ENCODE measurements at places on chromosomes 4 and X.

- DNase-seq: no peak
Measured at GRCh38 chr4:10092481-10093270, 23.9 kb downstream of the WDR1 start.

DNA sequence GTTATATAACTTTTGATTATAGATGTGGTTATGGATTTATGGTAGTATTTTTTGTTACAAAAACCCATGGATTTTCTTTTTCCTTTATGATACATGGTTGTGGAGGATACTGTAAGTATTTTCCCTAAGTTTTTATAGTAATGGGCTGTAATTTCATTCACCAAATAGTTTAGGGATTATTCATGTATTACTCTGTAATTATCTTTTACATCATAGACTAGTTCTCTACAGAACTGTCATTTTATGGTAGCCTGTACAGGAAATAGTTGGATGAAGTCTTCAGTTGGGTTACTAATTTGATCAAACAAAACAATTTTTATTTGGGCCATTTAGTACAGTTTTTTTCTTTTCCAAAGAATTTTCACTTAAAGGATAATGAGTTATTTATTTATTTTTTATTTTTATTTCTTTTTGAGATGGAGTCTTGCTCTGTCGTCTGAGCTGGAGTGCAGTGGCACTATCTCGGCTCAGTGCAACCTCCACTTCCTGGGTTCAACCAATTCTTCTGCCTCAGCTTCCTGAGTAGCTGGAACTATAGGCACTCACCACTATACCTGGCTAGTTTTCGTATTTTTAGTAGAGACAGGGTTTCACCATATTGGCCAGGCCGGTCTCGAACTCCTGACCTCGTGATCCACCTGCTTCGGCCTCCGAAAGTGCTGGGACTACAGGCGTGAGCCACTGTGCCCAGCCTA is 42.1 kb downstream of the RBPJ start:
- DNase-seq: no peak

DNA sequence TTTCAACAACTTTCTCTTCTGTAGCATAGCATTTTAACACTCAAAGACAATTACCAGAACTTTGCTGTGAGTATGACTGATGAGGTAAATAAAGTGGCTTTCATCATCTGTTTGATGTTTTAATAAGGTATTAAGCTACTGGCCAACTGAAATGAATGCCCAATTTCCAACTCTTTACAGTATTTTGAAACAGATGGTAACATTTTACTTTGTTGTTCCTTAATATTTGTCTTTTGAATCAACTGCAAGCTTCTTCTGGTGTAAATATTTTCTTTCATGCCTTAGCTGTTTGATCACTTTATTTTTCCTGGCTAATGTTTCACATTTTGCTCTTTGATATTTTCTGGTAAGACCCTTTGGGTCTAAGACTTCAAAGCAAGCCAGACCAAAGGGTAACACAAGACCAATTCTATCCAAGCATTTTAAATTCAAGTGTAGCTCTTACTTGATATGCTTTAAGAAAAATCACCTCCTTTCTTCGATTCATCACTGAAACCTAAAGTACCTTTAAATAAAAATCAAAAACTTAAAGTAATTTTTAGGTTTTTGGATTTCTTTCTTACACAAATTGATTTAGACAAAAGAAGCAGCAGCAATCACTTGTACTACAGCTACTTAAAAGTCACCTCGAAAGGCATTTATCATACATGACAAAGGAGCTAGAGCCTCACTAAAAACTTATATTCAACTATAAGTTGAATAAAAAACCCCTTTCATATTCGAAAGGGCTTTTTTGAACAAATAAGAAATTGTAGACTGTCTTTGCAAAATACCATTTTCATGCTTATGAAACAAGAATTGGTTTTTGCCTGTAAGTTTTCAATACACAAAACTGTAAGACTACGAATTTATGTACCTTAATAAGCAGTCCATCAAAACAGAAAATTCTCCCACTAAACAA is 57.6 kb downstream of the TBCK start:
- no peak for DNase-seq

DNA sequence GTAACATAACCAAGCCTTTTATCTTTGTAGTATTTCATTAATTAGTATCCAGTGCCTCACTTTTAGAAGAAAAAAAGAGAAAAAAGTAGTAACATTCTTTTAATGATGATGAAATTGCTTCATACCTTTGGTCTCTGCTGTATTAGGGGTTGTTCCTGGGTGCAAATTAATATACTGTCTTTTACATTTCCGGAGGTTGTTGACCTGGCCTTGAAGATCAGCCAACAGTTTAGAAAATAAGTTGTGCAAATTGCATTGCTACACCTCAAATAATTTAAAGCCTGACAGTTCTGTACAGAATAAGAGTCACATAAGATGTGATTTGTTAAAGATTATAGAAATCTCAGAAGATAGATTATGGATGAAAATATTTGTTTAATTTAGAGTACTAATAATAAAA is 3.8 kb downstream of the NFKB1 start:
- DNase-seq: no peak

DNA sequence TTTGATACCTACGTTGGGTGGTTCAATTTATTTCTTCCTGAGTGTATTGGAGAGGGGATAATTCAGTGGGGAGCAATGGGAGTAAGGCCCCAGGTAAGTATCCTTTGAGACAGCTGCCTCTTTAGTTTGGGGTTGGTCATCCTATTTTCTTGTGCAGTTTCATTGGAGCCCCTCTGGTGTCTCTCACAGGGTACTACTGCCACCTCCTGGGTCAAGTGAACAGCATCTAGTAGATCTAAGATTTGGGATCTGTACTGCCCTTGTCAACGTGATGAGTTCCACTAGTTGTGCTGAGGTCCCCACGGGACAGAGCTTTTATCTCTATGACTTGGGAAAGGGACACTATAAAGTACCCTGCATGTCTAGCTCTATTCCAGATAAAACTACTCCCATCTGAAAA is 80.6 kb downstream of the PBDC1 start:
- no peak for DNase-seq

DNA sequence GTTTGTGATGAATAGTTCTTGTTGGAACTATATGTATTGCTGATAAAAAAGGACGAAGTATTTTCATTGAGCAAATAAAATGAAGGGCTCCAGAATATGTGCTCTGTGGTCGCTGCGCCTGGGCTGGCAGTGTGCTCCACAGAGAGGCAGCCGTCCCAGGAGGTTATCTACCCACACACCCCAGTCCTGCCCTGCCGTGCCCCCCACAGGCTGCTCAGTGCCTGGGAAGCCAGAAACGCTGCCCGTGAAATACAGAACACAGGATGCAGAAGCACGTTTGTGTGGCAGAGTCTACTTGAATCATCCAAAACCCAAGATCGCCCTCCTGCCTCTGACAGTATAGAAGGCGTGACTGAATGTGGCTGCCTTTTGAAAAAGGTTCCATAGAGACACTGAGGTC is 1.4 kb downstream of the CLDN22 start:
- DNase-seq: no peak

DNA sequence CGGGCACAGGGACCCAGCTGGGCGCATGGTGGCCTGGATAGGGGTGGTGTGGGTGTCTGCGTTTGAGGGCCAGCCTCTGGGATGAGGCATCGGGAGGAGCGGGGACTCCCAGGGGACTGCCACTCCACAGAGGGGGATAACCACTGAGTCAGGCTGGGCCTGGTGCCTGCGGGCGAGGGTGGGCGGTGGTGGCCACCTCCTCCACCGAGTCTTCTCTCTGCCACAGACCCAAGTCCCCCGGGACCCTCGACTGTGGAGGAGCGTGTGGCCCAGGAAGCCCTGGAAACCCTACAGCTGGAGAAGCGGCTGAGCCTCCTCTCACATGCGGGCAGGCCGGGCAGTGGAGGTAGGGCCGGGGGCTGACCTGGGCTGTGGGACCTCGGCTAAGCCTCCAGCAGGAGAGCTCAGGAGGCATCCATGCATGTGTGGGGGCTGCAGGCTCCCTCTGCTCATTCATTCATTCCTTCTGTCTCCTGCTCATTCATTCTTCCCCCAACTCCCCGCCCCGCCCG is 26.4 kb downstream of the DOK7 start:
- DNase-seq: no peak

- no peak for DNase-seq
Measured at GRCh38 chr4:186727977-186728519, 4.4 kb upstream of the FAT1 start.

GRCh38 chr4:37628977-37629609 is 57.1 kb downstream of the RELL1 start:
- no peak for DNase-seq

DNA sequence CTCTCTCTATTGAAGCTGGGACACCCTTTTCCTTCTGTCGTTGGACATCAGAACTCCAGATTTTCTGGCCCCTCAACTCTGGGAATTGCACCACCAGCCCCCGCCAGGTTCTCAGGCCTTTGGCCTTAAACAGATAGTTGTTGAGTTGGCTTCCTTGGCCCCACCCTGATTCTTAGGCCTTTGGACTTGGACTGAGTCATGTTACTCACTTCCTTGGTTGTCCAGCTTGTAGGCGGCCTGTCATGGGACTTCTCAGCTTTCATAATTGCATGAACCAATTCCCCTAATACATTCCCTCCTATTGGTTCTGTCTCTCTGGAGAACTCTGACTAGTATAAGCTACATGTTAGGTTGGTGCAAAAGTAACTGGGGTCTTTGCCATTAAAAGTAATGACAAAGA is 195.7 kb downstream of the GPAT3 start:
- DNase-seq: no peak

- no peak for DNase-seq
Measured at GRCh38 chr4:66575008-66575696, 904.9 kb upstream of the EPHA5 start.

- no peak for DNase-seq
Measured at GRCh38 chrX:17500145-17500579, 125.2 kb downstream of the NHS start.

DNA sequence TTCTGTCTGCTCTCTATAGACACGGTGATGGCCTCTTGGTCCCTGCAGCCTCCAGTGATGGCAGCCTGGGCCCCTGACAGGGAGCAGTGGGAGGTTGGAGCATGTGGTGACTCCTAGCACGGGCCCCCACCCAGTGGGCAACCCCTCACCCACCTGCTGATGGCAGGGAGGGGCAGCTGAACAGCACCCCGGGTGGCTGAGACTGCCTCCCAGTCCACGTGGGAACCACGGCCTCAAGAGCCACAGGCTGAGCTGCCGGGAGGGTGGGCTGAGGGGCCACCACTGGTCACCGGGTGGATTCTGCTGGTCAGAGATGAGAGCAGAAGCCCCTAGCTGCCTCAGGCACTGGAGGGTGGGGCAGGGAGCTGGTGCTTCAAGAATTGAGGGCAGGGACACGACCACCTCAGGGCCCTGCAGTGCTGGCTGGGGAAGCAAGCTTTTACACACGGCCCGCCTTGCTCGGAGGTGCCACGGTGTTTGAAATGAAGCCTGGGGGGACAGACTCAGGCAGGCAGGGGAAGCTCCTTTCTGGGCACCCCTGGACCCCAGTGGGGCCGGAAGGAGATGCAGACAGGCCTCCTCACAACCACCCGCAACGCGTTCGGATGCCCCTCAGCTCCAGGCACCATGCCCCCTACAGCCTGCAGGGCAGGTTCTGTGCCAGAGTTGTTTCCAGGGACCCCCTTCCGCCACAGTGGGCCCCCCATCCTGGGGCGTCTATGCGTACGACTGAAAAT is 6.3 kb upstream of the HAUS3 start:
- DNase-seq: no peak

GRCh38 chr4:186727169-186727976 is 3.7 kb upstream of the FAT1 start:
- no peak for DNase-seq

DNA sequence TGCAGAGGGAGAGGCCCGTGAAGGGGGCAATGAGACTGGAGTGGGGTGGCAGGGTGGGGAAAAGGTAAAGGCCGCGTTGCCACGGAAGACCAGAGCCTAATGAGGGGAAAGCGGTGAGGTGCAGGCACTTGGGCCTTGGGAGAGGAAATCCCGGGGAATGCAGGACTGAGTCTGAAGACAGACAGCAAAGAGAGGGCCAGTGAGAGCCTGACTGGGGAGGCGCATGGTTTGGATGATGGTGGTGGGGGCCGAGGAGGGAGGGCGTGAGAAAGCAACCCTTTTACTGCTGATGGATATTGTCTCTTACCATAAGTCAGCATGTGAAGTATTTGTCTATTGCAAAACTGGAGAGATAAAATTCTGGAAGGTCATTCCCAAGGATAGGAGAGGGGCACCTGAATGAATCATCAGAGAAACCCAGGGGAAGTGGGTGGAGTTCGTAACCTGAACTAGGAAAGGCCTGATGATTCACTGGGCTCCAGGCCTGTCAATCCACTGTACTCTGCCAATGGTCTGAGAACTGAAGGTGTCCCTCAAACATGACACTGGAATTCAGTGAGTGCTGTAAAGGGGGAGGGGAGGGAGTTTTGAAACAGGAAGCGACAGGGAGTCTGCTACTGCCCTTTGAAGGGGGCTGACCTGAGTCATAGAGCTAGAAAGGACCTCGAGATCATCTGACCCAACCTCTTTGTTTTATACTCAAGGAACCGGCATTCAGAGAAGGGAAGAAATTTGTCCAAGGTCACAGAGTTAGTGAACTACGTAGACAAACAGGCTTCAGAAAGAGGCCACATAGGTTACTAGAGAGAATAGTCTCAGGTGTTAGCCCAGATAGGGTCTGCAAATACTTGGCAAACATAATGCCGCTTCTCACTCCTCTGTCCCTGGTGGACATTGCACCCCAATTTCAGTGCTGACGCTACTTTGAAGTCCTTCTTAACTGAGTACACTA is 52.2 kb downstream of the NALF2 start:
- no peak for DNase-seq

DNA sequence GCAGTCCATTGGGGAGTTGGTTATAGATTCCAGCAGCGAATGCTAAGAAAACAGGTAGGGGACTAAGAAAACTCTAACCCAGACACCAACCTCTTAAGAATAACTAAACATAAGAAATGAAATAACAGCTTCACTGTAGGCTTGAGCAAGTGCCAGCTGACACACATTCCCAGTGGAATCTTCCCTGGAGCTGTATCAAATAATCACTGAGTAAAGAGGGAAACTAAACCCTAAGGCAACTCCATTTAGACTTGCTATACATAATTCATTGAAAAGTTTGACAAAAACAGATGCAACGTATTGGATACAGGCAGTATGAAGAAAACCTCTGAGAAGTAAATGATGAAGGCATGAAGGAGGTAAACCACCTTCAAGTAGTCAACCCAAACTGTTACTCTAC is 293.5 kb downstream of the OPHN1 start:
- no peak for DNase-seq

GRCh38 chrX:39174241-39174771 is 373.0 kb downstream of the MID1IP1 start:
- no peak for DNase-seq

- DNase-seq: no peak
Measured at GRCh38 chrX:154084449-154085300, 12.8 kb downstream of the MECP2 start.

DNA sequence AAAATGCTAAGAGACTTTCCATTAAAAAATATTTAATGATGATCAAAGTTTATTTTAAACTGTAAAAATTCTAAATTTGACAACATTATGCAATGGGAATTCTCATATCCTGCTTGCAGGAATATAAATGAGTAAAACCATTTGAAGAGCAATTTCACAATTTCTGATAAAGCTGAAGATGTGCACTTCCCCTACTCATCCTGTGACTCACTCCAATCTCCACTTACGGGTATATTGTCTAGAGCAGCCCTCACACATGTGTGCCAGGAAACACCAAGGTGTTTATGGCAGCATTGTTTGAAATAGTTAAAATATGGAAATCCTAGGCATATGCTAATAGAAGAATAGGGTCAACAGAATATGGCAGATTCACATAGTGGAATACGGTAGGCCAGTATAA is 158.4 kb downstream of the PDHA2 start:
- DNase-seq: no peak

Measured in NCI-H2107 (cell line).